ENCODE measurements at places on chromosomes 12 and 14.

DNA sequence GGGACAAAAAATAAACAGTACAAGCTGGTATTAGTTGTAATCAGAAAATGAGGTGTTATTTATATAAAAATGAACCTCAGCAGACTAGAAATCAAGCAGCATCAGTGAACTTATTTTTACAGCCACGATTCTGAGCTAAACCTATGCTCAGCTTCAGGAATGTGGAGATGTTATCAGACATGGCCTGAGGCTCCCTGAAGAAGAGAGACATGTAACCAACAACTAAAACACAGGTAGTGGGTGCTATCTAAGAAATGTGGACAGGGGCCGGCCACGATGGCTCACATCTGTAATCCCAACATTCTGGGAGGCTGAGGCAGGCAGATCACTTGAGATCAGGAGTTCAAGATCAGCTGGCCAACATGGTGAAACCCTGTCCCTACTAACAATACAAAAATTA lies 534.3 kb downstream of the VRK1 start:
- DNase-seq: no peak

DNA sequence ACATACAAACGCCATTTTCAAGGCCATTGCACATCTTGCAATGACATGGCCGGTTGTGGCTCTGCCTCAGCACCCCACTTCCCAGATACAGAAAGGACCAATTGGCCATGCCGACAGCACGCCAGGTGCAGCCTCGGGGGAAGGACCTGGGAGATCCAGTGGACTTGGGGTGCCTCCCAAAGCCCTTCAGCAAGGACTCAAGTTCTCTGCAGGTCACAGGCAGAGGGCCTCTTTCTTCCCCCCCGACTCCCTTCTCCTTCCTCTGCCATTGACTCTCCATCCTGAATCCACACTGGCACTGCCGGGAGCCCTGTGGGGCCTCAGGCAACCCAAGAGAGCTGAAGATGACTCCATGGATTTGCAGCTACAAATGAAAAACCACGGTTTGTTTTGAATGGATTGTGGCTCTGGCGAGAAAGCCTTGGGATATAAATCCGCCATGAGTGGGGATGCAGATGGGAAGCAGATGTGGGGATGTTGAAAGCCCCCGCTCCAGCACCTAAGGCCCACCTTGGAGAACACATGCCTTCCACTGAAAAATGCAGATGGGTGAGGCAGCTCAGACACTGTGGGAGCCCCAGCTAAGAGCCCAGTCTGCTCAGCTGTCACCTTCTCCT lies 35.1 kb upstream of the LTBP2 start:
- no peak for DNase-seq

- peak; percentile 70 for DNase-seq
Observed at GRCh38 chr14:50003213-50004021, 110.5 kb downstream of the ARF6 start.

GRCh38 chr12:52044292-52044983 lies 6.8 kb upstream of the NR4A1 start:
- no peak for DNase-seq

- DNase-seq: no peak
Observed at GRCh38 chr12:98791406-98791805, 146.3 kb downstream of the APAF1 start.

GRCh38 chr12:89349814-89350213 lies 2.5 kb downstream of the DUSP6 start:
- DNase-seq: no peak

GRCh38 chr14:68548194-68549076 lies 244.4 kb downstream of the ZFP36L1 start:
- DNase-seq: peak; percentile 73

- DNase-seq: no peak
Observed at GRCh38 chr12:28909291-28909690, 239.8 kb upstream of the FAR2 start.

GRCh38 chr12:95218150-95219133 lies 835 bp downstream of the VEZT start:
- DNase-seq: peak; percentile 76

- no peak for DNase-seq
Observed at GRCh38 chr12:87304406-87304805, 724.8 kb downstream of the C12orf50 start.

- peak; percentile 27 for DNase-seq
Observed at GRCh38 chr12:26122061-26122680, 2.7 kb downstream of the BHLHE41 start.

- DNase-seq: peak; percentile 58
Observed at GRCh38 chr12:50637870-50638481, 125.9 kb upstream of the ATF1 start.

GRCh38 chr12:43805149-43805859 lies 813 bp downstream of the TWF1 start:
- DNase-seq: peak; percentile 70

DNA sequence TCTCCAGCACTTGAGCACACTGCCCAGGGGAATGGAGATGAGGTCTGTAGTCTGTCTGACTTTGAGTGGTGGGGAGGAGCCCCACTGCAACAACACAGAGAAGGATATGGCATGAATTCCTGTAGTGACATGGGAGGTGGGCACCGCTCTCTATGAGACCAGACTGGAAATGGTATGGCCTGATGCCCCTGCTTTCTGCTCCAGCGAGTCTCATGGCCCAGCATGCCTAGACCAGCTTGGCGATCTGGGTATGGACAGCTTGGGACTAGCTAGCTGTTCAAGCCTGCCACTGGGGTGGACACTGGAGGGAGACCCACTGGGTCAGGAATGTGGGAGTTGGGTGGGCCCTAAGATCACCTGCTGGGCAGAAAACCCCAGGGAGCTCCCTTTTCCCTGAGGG lies 477.8 kb upstream of the SEL1L start:
- DNase-seq: no peak

- peak; percentile 92 for DNase-seq
Observed at GRCh38 chr12:3218228-3219171, 141.3 kb downstream of the TSPAN9 start.

DNA sequence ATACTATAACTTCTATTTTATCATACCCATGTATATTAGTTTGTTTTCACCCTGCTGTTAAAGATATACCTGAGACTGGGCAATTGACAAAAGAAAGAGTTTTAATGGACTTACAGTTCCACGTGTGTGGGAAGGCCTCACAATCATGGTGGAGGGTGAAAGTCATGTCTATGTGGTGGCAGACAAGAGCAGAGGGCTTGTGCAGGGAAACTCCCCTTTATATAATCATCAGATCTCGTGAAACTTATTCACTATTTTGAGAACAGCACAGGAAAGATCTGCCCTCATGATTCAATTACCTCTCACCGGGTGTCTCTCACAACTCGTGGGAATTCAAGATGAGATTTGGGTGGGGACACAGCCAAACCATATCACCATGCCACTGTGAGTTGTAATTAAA lies 135.8 kb downstream of the SYNE2 start:
- DNase-seq: no peak

GRCh38 chr14:93888995-93889394 lies 38.1 kb upstream of the FAM181A start:
- DNase-seq: no peak

- DNase-seq: no peak
Observed at GRCh38 chr12:26431211-26431610, 235.8 kb downstream of the SSPN start.

- no peak for DNase-seq
Observed at GRCh38 chr12:88665071-88665470, 84.8 kb upstream of the KITLG start.

GRCh38 chr12:82149045-82149444 lies 209.1 kb downstream of the CCDC59 start:
- DNase-seq: no peak

DNA sequence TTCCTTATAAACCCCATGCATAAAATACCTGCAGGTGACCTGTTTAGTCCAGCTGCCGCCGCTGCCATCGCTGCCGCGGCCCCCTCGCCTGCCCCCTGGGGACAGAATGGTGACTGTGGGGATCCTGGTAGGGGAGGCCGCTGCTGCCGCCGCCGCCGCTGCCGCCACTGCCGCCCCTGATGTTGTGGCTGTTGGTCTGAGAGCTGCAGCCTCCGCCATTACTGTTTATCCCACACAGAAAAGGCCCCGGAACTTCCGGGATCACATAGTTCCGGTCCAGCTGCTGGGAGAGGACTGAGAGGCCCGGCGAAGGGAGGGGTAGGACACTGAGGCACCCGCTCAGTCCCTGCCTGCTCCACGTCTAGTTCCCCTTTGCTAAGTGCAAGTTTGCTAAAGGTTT lies 244.9 kb downstream of the C12orf50 start:
- no peak for DNase-seq

DNA sequence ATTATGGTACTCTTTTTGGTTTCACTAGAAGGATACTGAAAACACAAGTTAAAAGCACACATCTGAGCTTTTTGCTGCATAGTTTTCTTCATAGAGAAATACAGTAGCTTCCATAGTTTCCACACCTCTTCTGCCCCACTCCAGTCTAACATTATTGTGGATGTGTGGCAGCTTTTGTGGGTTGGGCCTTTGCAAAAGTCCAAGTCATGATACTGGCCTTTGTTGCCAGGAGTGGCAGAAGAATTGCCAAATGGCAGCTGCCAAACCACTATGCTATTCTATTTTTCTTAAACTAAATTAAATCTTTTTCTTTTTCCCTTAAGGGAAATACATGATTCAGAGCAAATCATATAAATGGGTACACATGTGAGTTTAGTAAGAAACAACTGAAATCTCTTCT lies 114.8 kb downstream of the PLEKHA5 start:
- no peak for DNase-seq

- no peak for DNase-seq
Observed at GRCh38 chr14:62001963-62002362, 239.7 kb downstream of the SNAPC1 start.

DNA sequence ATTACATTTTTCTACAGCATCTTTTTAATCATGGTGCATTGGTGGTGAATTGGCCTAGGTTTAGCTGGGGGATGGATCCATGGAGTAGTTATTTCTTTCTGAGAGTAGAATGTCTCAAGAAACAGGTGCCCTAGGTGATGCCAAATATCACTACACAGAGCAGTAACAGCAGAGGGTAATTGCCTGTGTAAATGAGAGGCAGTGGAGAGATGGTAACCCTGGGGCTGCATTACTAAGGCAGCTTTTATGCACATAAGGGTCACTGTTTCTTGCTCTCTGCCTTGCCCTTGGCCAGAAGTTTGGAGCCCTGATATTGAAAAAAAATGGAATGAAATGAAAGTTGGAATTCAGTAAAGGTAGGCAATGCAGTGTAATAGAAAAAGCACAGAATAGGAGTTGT lies 604.0 kb downstream of the NOVA1 start:
- DNase-seq: no peak

- no peak for DNase-seq
Observed at GRCh38 chr12:46101485-46101869, 111.1 kb upstream of the SCAF11 start.

DNA sequence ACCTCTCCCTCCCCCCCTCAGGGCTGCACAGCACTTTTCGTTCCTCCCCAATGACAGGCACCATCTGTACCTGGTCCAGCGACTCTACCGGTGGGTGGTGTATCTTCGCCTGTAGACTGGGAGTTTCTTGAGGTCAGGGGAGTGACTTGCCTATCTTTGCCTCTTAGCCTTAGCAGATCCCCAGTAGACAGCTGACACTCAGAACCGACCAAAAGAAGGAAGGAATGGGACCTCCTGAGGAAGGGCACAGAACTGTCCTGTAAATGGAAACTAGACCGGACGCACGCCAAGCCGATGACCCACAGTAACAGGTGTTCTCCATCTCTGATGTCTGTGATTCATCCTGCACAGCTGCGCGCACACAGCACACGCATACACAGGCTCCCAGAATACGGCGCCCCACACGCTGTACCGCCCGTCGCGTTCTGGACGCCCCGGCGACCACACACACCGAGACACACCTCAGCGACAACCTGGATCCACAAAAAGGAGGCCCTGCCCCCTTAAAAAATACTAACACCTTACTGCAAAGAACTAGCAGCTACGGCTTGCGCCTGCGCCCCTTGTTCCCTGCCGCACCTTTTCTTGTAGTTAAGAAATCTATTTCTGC lies 673 bp upstream of the TTC9 start:
- DNase-seq: peak; percentile 29

GRCh38 chr12:26434299-26435068 lies 239.1 kb downstream of the SSPN start:
- DNase-seq: peak; percentile 52

- no peak for DNase-seq
Observed at GRCh38 chr12:100800723-100801122, 6.1 kb downstream of the ANO4 start.

DNA sequence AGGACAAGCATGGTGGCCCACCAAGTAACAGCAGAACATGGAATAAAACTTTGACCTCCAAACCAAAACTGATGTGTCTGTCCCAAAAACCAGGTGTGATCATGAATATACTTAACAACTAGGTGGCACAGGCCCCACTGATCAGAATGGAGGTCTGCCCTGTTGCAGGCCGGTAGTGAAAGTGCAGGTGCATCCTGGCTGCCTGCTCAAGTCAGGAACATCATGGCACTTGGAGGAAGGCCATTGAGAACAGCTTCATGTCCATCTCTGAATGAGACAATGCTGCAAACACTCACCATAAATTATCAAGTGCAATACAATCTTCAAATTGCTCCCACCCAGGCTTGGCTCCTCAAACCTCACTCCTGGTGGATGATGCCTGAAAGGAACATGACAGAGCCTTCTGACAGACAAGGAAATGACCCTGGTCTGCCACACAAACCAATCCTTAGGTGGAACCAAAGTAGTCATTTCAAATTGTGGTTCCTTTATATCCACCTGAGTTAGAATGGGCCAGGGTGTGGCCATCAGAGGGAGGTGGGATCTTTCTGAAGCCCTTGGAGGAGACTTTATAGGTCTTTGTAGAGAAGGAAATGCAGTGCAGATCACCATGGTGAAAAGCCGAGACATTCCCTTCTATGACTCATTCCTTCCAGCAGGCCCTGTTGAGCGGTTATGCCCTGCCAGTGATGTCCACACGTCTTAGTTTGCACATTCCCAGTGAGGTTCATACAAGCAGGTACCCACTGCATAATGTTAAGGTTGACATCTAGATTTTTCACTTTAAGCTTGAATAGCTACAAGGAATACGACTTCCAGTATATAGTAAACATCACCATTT lies 36.0 kb downstream of the EGLN3 start:
- no peak for DNase-seq

- no peak for DNase-seq
Observed at GRCh38 chr14:101721951-101722661, 39.4 kb upstream of the PPP2R5C start.

GRCh38 chr12:15495746-15496145 lies 173.4 kb downstream of the PTPRO start:
- no peak for DNase-seq

- DNase-seq: no peak
Observed at GRCh38 chr14:41297576-41298327, 308.9 kb upstream of the LRFN5 start.

DNA sequence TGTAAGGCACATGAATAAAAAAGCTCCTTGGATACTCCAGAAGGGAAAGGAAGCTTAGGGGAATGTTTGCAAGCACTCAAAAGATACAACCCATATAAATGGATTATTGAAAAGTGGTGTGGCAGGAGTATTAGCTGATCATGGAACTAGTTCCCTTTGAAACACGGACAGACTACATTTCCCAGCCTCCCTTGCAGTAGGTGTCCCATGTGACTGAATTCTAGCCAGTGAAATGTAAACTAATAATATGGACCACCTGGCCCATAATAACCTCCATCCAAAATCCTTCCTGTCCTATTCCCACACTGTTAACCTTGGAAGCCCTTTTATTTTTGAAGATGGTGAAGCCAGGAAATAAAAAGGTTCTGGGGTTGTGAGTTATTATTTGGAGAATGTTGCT lies 242.3 kb downstream of the SUDS3 start:
- DNase-seq: no peak

Data from NCI-H1092 treated with DMSO at 0.1 percent for 48 hours (cell line).